Right renal cortex interstitium (tissue), 3 donors: ENCODE measurements at places on chromosomes 2 and 18. TPM values are rescaled to one million over a fixed set of nuclear protein-coding genes. Genes with fewer than 3 reads are reported as not detected.

GRCh38 chr2:213089438-213089837, 62.0 kb downstream of the IKZF2 start:
- DNase-seq = no peak

- no peak for DNase-seq
Observed at GRCh38 chr2:241149675-241149924, 328 bp upstream of the PASK start.

GRCh38 chr2:73265298-73266060, 18.8 kb downstream of the FBXO41 start:
- no peak for DNase-seq

DNA sequence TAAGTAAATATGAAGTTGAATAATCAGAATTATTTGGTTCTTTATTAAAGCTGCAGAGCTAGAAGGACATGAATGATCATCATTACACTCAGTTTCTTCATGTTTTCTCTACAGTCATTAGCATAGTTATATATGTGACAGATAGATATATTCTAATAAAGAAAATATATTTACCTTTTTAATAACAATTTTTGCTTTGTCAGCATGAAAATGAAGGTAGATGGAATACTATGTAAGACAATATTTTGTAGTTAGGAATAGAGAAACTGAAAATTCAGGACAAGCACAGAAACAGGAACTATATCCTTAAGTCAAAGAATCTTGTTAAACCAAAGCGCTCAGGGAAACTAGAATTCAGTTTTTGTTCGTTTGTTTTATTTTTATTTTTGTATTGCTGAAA, 649.9 kb upstream of the NRXN1 start:
- no peak for DNase-seq

GRCh38 chr2:128420131-128420530, 101.5 kb upstream of the HS6ST1 start:
- DNase-seq = no peak

DNA sequence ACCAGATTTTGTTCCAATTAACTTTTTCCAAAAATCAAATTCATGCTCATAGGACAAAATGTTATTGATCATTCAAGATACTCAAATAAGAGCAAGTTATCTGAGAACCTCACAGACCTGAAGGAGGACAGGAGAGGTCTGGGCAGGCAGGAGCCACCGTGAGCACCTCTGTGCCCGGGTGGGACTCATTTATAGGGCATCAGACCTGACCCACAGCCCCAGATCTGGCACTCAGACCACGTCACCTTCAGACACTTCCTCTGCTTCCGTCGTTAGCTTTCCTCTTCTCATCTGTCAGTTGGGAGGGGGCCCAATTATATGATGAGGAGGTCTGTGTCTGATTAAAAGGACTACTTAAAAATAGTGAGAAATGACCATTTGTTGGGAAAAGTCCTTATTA, 169.4 kb downstream of the EIPR1 start:
- DNase-seq = no peak

- DNase-seq = no peak
Observed at GRCh38 chr18:56469582-56469981, 168.8 kb downstream of the TXNL1 start.

- no peak for DNase-seq
Observed at GRCh38 chr2:84881581-84882413, 913 bp upstream of the TRABD2A start.

DNA sequence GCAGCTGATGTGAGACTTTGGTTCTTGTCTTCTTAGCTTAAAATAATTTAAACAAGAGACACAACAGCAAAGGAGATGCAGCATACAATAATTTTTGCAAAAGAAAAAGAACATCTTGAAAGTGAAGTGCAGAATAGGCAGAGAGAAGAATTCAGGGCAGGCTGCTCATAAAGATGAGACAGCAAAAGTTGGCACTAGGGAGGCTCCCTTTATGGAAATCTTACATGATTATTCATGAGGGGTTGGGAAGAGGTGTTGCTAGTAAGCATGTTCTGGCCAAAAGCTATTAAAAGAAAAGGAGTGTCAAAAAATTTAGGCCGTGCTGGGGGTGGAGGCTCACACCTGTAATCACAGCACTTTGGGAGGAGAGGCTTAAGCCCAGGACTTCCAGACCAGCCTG, 4.2 kb upstream of the ALPP start:
- no peak for DNase-seq

DNA sequence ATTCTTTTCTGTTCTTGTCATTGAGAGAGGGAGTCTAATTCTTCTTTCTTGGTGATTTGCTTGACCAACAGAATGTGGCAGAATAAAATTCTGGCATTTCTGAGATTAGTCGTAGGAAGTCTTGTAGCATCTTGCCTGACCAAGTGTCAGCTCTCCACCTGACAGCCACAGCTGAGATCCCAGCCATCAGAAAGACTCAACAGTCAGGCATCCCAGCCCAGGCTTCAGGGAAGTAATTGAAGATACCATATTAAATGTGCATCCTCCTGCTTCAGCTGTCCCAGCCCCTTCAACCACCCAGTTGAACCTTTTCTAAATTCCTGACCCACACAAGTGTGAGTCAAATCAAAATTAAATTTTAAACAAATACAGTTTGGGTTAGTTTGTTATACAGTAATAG, 208.3 kb downstream of the PIK3C3 start:
- DNase-seq = no peak

DNA sequence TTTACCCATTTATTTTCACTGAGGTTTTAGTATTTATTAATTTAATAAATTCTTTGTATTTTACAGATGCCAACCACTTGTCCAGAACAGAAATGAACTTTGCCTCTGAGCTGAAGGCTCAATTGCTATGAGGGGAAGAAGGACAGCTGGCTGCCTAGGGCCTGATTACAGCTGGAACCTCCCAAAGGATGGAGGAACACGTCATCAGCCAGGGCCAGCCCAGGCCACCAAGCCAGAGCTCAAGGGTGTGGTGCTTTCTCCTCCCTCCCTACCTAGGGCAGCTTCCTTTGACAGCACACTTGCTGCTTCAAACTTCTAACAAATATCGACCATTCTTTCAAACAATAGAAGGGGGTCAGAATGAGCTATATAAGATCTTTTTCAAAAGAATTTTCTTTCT, 19.7 kb upstream of the RIOK3 start:
- DNase-seq = no peak

GRCh38 chr2:231104115-231104713, 20.6 kb downstream of the HTR2B start:
- no peak for DNase-seq

DNA sequence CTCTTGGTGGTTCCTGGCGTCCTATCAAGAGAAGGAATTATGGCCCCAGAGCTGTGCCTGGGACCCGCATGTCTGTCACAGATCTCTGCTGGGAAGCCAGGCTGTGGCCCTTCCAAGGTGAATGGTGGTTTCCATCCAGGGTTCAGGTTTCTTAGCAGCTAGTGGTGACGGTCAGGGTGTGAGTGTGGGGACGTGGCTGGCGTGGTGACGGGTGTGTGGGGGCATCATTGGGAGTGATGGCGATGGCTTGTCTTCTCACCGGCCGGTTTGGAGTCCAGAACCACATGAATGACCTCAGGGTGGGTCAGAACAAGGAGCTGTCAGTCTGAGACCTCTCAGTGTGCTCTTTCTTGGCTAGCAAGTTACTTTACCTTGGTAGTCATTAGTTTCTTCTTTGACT, 52.6 kb downstream of the AGAP1 start:
- DNase-seq = no peak

DNA sequence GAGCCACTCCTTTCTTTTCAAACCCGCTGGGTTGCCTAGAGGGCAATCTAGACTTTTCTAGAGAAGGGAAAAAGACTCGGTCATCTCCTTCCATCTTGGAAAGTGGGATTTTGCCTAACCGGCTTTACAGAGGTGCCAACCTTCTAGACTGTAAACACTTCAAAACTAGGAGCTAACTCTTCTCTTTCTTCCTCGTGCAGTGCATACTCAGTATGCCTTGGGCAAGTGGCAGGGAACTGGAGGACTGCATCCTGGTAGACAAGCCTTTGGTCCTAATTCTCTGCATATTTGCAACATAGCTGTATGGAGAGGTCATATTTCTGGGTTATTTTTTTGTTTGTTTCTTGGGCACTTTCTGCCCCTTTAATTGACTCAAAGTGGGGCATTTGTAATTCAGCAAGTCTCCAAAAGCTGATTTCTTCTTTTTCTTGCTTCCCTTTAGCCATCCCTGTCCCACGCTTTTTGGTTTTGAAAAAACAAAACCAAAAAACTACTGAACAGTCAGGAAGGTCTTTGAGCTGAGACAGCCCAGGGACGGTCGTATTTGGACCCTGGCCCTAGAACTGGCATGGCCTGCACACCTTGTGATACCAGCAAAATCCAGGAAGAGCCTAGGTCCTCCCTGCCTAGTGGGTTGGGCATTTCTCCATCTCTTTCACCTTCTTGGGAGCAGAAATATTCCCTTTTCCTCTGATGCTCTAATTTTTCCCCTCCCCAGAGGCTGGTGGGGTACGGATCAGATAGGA, 5.8 kb upstream of the GATA6 start:
- no peak for DNase-seq

GRCh38 chr18:79585395-79586370, 93.9 kb upstream of the CTDP1 start:
- DNase-seq = no peak

DNA sequence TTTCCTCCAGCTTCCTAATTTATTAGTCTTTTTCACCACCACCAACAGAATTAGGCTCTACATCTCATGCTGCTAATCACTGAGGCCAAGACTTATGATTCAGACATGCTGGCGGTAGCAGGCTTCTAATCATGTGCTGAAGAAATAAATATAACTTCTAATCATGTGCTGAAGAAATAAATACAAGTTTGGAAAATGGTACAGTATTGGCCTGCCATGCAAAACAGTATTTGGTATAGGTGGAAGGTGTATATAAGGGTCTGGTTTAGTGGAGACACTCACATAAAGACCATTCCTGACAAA, 240.7 kb downstream of the TGIF1 start:
- no peak for DNase-seq

The EFHD1 gene
- polyA plus RNA-seq = 85.6 TPM

The MAP3K19 gene
- polyA plus RNA-seq = 0.78 TPM

The PLEKHH2 gene
- polyA plus RNA-seq = 20.1 TPM

The DUSP11 gene
- 33.8 TPM for polyA plus RNA-seq

The PSD4 gene
- polyA plus RNA-seq = 8.2 TPM

The GTF2A1L gene
- 1.6 TPM for polyA plus RNA-seq

The FN1 gene
- 589 TPM for polyA plus RNA-seq

The POTEC gene
- polyA plus RNA-seq = not detected

The DLX1 gene
- polyA plus RNA-seq = not detected

The KCNG3 gene
- 0.80 TPM for polyA plus RNA-seq

The GKN2 gene
- not detected for polyA plus RNA-seq
